ENCODE measurements at places on chromosomes 13 and 19.
A peak's percentile ranks its signal among the peaks of the same experiment; 100 is the strongest.

DNA sequence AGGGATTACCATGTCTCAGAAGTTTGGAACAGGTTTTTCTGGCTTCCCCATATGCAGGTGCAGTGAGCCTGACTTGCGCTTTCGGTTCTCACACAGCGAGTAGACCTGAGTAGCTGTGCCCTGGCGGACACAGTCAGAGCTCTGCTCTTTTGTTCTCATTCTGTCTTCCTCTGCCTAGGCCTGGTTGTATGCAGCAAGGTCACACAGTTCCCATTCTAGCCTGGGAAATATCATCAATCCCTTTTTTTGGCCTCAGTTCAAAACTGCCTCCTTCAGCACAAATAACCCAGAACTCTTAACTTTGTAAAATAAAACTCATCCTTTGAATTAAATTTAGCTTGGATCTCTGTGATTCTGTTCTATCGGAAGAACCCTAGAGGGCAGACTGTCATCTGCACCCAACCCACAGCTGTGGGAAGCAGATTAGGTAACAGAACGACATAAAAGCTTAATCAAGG is 10.2 kb downstream of the OXGR1 start:
- DNase-seq: peak; percentile 69

GRCh38 chr13:39970177-39970846 is 314.9 kb downstream of the COG6 start:
- peak; percentile 24 for DNase-seq

DNA sequence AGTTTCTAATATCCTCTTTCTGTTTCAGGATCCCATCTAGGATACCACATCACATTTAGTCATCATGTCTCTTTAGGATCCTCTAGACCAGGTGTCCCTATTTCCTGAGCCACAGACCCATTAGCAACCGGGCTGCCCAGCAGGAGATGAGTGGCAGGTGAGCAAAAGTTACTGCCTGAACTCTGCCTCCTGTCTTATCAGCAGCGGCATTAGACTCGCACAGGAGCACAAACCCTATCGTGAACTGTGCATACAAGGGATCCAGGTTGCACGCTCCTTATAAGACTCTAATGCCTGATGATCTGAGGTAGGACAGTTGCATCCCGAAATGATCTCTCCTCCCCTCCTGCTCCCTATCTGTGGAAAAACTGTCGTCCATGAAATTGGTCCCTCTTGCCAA is 7.8 kb upstream of the CEBPG start:
- DNase-seq: no peak

DNA sequence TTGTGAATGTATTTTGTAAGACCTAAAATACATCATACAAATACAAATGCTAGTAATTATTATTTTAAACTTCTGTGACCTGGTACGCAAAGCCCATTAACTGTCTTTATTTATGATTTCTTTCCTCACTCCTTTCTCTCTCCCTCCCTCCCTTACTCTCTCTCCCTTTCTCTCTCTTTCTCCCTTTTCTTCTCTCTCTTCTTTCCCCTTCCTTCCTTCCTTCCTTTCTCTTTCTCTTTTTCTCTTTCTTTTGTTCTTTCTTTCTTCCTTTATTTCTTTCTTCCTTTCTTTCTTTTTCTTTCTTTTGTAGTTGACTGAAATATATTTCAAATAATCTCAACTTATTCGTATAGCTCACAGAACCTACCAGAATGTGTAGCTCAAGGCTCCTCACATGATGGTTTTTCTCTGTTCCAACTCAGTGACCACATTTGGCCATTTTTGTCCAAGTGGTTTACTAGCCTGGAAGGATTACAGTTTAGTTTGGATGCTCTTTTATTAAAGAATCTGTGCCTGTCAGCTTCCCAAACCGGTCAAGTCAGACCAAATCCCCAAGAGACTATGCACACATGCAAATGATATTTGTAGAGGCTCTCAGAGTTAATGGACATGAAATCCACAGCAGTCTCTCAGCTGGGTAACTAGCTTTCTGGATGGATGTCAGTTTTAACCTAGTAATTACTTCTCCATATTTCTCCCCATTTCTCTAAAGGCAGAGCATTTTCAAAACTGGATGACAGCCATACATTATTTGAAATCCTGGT is 71.7 kb downstream of the POSTN start:
- DNase-seq: no peak

DNA sequence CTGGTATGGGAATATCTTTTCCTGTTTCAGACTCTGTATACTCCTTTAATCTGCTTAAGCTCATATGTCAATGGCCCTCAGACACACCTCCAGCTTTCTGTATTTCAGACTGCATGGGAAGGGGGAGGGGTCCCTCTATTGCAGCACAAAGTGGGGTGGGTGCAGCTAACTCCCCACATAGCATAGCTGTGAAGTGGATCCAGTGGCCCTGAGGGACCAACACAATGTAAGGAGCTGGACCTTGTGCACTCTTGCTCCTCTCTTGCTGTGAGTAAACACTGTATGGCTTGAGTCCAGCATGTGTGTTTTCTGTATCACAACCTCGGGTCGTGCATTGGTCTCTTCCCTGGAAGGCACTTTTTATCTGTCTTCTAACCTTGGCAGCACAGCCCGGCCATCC is 669.9 kb downstream of the PCDH9 start:
- no peak for DNase-seq
